ENCODE measurements at places on chromosomes 5 and 9.

GRCh38 chr5:112586596-112587062, 151.1 kb upstream of the APC start:
- DNase-seq: no peak

DNA sequence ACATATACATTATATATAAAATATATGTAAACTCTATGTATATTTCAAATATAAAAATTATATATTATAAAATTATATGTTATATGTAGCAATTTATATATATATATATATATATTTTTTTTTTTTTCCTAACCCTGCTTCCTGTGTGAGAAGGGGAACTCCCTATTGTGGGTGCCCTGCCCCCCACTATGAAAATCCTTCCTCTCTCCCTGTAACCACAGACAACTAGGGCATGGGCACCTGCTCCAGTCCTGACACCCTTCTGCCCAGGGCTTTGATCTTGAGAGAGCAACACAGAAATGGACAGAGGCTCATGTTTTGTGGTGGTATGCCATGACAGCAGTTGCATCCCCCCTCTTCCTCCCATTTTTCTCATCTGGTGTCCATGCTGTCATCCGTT, 148.7 kb upstream of the IL12B start:
- no peak for DNase-seq

DNA sequence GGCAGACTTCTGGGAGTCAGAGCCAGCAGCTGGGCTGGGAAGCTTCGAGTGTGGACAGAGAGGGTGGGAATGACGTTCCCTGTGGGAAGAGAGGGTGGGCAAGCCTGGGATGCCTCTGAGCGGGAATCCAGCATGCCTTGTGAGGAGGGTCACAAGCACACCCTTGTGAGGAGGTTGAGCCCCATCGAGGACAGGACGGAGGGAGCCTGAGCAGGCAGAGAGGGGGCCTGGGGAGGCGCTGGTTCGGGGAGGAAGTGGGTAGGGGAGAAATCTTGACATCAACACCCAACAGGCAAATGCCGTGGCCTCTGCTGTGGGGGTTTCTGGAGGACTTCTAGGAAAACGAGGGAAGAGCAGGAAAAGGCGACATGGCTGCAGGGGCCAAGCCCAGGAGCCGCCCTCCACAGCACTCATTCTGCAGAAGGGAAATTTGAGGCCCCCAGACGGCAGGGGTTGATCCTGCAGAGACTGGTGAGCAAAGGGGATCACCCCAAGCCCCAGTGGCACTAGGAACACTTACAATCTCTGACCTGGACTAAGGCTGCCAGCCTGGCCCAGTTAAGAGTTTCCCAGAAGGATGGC, 1.1 kb upstream of the IL13 start:
- DNase-seq: no peak

GRCh38 chr5:123364441-123365155, 58.6 kb downstream of the CEP120 start:
- no peak for DNase-seq

DNA sequence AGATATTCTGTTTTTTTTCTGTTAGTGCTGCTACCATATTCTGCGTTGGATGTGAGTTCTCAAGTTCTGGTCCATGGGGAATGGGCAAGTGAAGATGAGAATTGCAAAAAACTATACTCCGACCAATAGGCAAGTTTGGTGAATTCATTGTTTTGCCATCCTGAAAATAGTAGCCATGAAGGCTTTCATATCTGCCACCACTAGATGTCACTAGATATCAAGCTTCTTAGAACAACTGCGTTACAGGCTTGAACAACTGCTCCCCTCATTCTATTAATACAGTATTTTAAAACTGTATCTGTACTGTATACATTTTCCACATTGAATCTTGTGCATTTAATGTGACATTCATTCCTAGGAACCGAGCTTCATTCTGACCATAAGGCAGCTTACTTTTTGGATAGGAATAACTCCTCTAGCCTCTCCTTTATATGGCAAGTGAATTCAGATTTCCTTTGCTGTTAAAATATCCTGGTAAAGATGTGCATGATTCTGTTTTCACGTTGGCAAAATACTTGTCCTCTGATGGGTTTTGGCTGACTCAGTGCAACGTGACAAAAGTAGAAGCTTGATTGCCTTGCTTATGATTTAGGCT, 163.6 kb downstream of the SREK1 start:
- DNase-seq: peak; percentile 27

- DNase-seq: no peak
Measured at GRCh38 chr5:1038417-1039209, 30.0 kb downstream of the NKD2 start.

DNA sequence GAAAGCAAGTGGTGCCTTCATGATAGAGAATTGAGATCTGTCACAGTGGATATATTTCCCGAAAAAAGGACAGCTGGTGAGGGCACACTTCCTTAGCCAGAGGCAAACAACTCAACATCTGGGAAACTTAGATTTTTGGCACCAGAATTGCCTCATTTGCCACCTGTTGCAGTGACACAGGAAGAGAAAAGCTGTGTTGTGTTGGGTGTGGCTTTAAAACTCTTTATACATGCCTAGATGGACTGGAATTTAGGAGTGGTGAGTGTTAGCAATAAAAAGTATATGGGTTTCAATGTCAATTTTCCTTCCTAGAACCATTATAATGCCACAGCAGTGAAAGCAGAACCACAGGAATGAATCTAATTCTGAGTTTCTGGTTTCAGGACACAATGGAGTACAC, 62.6 kb upstream of the CEMIP2 start:
- DNase-seq: no peak

DNA sequence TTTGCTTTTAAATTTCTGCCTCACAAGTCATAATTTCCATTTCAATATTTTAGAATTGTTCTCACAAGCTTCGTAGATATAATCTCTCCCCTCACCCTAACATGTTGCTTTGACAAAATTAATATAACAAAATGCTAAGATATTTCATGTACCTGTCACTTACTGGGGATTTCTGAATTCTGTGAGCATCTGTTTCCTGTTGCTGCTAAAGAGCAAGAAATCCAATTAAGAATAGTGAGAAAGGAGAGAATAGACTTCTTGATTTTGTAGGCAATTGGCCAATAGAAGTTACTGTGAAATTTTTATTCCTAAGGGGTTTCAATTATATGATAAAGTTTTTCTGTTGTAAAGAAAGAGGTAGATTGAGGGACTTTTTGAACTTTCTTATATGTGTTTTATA, 796.5 kb upstream of the ARRDC3 start:
- DNase-seq: no peak

DNA sequence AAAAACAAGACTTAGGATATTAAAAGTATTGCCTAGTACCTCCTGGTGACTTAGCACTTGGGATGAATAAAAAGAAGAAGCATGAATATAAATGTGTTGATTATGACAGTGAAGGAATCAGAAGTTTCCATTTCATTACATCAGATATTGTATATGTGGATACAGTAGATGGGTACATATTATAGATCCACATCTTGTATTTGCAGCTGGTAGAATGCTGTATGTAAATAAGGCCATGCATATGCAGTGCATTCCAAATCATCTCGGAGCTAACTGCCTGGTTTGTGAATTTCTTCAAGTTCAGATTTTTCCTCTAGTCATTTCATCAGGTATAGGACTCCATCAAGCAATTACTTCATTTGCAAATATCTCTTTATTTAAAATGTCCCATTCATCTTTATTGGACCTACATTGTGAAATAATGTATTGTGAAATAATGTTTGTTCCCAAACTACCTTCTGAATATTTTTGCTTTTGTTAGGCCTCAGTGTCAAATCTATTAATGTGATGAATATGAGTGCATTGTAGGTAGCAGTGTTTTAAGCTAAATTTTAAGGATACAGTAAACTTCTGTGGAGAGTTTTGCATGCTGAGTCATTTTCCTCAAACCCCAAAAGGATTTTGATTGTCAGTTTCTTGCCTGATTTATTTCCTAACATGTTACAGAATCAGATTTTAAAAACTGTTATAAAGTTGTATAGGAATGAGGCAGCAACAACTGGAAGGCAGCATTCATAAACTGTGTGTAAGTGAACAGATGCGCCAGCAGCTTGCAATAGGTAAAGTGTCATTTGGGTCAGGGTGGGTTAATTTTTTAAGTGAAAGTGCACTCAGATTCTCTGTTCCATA, 370.8 kb upstream of the RIOK2 start:
- no peak for DNase-seq

GRCh38 chr5:111454198-111454622, 58.1 kb downstream of the STARD4 start:
- DNase-seq: no peak

DNA sequence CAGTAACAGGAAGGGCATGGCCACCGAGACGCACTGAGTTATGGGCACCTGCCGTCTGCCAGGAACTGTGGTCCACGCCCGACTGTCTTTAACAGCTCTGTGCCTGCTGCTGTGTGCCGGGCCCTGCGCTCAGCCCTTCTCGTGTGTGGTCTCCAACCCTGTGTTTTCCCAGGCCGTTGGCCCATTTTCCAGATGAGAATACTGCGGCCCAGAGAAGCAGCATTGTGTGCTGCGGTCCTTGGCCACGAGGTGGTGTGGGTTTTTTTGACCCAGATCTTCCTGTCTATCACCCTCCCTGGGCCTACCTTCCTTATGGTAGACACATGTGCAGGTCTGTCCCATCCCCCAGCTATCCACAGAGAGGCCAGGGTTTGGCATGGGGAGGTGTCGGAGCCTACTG, 47.0 kb downstream of the RXRA start:
- no peak for DNase-seq

- DNase-seq: no peak
Measured at GRCh38 chr5:159331093-159331973, 1.0 kb upstream of the IL12B start.

GRCh38 chr9:38414040-38414723, 10.1 kb downstream of the IGFBPL1 start:
- DNase-seq: no peak

GRCh38 chr9:5425006-5425628, 12.6 kb downstream of the PLGRKT start:
- DNase-seq: no peak

- DNase-seq: no peak
Measured at GRCh38 chr9:69673311-69673640, 1.1 kb upstream of the APBA1 start.

DNA sequence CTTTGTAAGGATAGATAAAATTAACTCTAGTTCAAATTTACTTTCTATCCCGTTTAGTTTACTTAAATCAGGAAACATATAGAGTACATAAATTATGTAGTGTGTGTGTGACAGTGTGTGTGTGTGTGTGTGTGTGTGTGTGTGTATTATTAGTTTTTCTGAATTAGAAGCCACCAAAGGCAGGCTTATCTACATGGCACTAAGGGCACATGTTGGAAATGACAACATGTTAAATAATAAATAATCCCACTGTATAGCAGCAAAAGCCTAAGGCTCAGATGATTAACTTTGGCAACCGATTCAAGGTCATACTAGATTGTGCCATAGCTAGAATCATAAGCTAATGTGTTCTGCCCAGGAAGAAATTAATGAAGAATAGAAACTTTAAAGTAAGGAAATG, 54.6 kb downstream of the MEGF9 start:
- DNase-seq: no peak

- DNase-seq: no peak
Measured at GRCh38 chr9:132049323-132049882, 30.3 kb downstream of the MED27 start.

DNA sequence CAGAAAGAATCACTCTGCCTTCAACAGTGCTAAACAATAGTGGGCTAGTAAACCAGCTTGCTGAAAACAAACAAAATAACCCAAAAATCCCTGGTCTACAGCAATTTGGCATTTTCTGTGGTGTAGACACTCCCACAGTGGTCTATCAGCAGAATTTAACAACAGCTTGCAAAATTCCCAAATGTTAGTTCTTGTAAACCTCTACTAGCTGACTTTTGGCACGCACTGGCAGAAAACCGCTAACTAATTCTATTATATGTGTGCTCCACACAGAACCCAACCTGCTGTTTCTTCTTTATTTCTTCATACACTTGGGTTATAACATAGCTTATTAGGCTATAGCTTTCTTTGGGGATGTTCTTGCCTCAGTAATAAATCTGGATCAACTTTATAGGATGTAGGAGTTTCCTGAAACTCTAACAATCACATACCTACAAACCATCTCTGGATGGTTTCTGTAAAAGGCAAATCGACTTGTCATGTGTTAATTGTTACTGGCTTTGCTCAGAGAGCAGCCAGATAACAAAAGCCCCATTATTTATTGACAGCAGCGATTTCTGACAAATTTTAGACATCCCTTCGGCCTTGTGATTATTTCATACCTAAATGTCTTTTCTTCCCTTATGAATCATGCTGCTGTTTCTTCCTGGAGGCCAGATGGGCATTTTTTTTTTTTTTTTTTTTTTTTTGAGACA, 82.7 kb upstream of the NAA35 start:
- no peak for DNase-seq

- no peak for DNase-seq
Measured at GRCh38 chr9:75170898-75171360, 82.6 kb downstream of the OSTF1 start.

DNA sequence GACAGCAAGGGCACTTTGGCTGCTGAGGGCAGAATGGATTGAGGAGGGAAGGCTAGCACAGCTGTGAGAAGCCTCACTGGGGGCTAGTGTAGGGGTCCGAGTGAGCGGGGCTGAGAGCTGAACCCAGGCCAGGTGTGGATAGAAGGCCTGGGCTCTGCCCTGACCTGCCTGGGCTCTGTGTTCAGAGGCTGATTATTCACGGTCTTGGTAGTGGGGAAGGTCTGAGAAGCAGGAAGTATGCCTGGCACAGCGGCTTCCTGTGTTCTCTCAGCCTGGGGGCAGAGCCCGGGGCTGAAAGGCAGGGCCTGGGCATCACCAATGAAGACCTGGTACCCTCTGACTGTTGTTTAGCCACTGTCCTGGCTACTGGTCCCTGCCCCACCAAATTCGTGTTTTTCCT, 136.4 kb upstream of the TBC1D2 start:
- DNase-seq: no peak

GRCh38 chr5:116032991-116033390, 719 bp downstream of the ARL14EPL start:
- no peak for DNase-seq

- DNase-seq: peak; percentile 44
Measured at GRCh38 chr5:67416133-67416937, 219.7 kb upstream of the CD180 start.

DNA sequence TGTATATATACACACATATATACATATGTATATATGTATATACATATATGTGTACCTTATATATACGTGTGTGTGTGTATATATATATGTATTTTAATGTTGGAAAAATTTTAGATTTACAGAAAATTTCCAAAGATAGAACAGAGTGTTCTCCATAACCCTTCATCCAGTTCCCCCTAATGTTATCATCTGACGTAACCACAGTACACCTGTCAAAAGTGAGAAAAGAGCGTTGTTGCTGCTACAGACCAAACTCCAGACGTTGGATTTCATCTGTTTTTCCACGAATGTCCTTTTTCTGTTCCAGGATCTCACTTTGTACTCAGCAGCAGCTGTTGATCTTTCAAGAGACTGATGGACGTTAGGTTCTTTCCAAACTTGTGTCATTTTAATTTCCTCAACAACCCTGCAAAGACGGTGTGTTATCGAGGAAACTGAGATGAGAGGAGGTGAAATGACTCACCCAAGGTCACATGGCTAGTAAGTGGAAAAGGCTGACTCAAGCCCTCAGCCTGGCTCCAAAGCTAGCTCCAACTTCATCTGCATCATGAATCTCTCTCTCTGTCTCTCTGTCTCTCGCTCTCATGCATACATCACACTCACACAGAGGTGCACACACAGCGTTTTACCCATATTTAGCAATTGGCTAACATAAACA, 17.0 kb upstream of the NTNG2 start:
- no peak for DNase-seq

All from brain pericyte (primary cell).